Stimulated activated CD8-positive, alpha-beta memory T cell treated with anti-CD3 and anti-CD28 coated beads, Interleukin-7, amount 100 ng/mL, for 1 hour (primary cell): ENCODE measurements at places on chromosomes 16 and 17.

- no peak for DNase-seq
Observed at GRCh38 chr17:5958850-5959249, 111.3 kb upstream of the WSCD1 start.

GRCh38 chr17:61474235-61474927 lies 22.2 kb downstream of the TBX4 start:
- no peak for DNase-seq

DNA sequence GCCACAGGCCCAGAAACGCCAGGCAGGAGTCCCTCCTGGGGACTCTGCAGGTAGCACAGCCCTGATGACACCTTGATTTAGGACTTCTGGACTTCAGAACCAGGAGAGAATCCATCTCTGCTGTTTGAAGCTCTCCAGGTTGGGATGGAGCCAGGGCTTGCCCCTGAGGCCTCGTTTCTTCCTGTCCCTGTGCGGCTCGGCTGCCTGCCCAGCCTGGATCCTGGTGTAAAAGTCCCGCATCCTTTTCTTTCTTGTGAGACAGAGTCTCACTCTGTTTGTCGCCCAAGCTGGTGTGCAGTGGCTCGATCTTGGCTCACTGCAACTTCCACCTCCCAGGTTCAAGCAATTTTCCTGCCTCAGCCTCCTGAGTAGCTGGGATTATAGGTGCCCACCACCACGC lies 17.9 kb upstream of the CBX4 start:
- DNase-seq = no peak

- no peak for DNase-seq
Observed at GRCh38 chr17:82981141-82981730, 98.2 kb upstream of the METRNL start.
